Common myeloid progenitor, CD34-positive (primary cell): ENCODE measurements at places on chromosomes 7 and 10.

DNA sequence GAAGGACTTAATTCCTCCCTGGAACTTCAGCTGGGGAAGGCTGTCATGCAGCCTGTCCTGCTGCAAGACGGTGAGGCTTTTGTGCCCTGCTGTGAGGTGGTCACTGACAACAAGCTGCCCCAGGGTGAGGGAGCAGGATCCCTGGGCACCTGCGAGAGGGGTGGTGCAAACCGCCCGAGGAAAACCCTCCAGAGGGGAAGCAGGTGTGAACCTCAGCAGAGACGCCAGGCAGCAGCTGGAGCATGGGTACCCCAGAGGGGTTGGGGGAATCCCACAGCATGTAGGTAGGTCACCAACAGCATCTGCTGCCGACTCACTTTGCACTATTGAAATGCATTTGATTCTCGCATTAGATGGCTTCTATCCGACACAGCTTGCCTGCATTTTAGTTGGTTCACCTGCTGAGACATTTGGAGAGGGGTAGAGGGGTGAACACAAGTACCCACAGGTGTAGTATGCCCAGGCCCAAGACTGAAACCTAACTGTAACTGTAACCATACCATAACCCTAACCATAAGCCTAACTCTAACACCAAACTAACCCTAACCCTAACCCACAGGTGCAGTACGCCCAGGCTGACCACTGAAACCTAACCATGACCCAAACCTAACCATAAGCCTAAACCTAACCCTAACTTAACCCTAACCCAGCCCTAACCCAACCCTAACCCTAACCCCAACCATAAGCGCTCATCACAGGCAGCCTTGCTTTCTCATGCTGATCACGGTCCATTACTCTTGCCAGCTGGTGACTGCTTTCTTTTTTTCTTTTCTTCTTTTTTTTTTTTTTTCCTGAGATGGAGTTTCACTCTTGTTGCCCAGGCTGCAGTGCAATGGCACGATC, 85.9 kb downstream of the ELFN1 start:
- H3K27me3 ChIP-seq = peaks cover 7% of the 10 kb centered on the region
- no peak overlapping the region for H3K27ac ChIP-seq
- no peaks in the 10 kb centered on the region for H3K4me1 ChIP-seq
- no peak overlapping the region for H3K4me3 ChIP-seq
- H3K36me3 ChIP-seq = no peaks in the 10 kb centered on the region

GRCh38 chr7:92697414-92697813, 107.2 kb upstream of the FAM133B start:
- peaks cover 14% of the 10 kb centered on the region for H3K4me1 ChIP-seq
- no peak for DNase-seq
- peaks cover 22% of the 10 kb centered on the region for H3K36me3 ChIP-seq
- no peak overlapping the region for H3K4me3 ChIP-seq

- H3K27me3 ChIP-seq = no peaks in the 10 kb centered on the region
- no peak overlapping the region for H3K27ac ChIP-seq
- no peak overlapping the region for H3K4me3 ChIP-seq
- no peak for DNase-seq
- peaks cover 75% of the 10 kb centered on the region for H3K36me3 ChIP-seq
These were observed 199.7 kb downstream of the TNS3 start for GRCh38 chr7:47382200-47382599.

DNA sequence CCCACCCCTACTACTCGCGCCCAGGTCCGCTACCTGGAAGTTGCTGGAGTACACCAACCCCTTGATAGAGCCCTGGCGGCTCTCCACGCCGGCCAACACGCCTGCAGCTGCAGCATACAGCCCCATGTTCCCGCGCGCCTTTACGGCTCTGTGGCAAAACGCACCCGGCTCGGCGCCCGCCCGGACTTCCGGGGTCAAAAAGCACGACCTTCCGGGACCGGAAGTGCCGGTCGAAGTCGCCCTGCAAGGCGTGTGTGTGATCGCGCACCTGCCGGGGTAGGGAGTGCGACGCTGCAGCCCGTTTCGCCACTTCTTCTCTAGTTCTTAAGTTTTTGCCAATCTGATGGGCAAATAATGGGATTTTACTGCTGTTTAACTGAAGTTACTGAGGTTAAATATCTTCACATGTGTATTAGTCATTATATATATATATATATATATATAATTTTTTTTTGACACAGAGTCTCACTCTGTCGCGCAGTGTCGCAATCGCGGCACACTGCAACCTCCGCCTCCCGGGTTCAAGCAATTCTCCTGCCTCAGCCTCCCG, at the start of gene NSUN5:
Gene NSUN5, minus strand, starts transcription at position 162 of the 550 bp plus-strand sequence. Its CDS starts 36 bp downstream, at position 126.
- DNase-seq = peak; percentile 87
- peak within 1 kb of the TSS; percentile 69 for H3K4me3 ChIP-seq
- H3K27me3 ChIP-seq = no peaks in the 10 kb centered on the region
- no peak within 1 kb of the TSS for H3K27ac ChIP-seq
- H3K36me3 ChIP-seq = peaks cover 21% of the 10 kb centered on the region
